Ovary (tissue), 10 donors: ENCODE measurements at places on chromosomes 4 and X. TPM values are rescaled to one million over a fixed set of nuclear protein-coding genes. Genes with fewer than 3 reads are reported as not detected.

Gene NEUROG2
- polyA plus RNA-seq: not detected

Gene CT45A2
- polyA plus RNA-seq: not detected

Gene ATP1B4
- not detected for polyA plus RNA-seq

Gene YY2
- polyA plus RNA-seq: 2.0 TPM

Gene BST1
- polyA plus RNA-seq: 10.9 TPM
